ENCODE measurements at places on chromosomes 6 and 20. TPM values are rescaled to one million over a fixed set of nuclear protein-coding genes. Genes with fewer than 3 reads are reported as not detected.

GRCh38 chr6:21908161-21908848, 314.8 kb downstream of the SOX4 start:
- no peak overlapping the region for H3K4me3 ChIP-seq
- DNase-seq, result no peak
- no peak overlapping the region for H3K27ac ChIP-seq
- H3K27me3 ChIP-seq, result no peaks in the 10 kb centered on the region
- no peaks in the 10 kb centered on the region for H3K36me3 ChIP-seq

DNA sequence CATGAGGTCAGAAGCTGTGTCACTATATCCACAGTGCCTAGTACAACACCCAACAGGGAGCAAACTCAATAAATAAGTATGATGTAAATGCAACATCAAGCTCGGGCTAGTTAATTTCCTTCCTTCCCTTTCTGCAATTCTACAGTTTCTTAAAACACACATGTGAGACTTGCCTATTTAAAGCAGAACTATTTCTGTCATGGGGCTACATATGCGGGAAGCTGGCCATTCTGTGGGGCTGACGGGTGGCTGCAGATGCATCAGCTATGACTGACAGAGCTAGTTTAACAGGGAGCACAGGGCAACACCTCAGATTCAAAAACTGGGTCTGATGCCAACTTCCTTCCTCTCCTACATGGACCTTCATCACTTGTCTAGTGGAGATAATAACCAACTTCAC, 118.1 kb upstream of the ENPP5 start:
- no peak overlapping the region for H3K4me3 ChIP-seq
- H3K27ac ChIP-seq, result no peak overlapping the region
- no peaks in the 10 kb centered on the region for H3K27me3 ChIP-seq

DNA sequence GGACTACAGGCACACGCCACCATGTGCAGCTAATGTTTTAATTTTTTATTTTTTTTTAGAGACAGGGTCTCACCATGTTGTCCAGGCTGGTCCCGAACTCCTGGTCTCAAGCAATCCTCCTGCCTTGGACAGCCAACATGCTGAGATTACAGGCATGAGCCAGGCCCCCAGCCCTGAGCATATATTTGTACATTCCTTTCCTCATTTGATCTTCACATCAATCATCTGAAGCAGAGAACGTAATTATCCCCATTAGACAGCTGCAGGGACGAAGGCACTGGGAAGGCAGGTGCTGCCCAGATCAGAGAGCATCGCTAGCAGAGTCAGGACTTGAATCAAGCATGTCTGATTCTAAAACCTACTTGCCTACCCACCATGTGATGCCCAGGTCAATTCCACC, 41.0 kb upstream of the SIRPA start:
- peaks cover 18% of the 10 kb centered on the region for H3K27me3 ChIP-seq
- H3K4me1 ChIP-seq, result no peaks in the 10 kb centered on the region
- no peaks in the 10 kb centered on the region for H3K36me3 ChIP-seq
- no peak overlapping the region for H3K4me3 ChIP-seq
- H3K27ac ChIP-seq, result no peak overlapping the region
- DNase-seq, result no peak

Gene TGM3
- total RNA-seq, result not detected

Gene RIMS4
- not detected for total RNA-seq

DNA sequence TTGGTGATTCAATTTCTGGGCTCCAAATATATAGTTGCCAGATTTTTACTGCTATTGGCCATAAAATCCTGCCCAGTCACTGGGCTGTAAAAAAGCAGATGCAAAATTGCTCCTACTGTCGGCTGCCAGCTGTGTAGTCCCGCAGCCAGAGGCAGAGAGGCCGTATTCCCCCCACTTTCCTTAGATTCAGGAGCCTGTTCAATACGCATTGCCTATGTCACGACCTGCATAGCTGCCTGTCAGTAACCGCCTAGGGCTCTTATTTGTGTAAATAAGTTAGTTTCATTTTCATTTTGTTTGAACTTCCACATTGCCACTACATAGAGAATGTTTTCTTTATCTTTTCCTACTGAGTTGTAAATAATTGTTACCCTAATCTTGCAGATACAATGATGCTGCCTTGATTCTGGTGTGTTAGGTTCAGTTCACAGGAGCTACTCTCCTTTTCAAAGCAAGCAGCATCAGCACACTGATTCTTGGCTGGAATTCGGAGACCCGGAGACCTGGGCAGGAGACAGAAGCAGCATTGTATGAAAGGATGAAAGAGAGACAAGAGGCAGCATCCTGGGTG, 46.0 kb upstream of the UST start:
- H3K27me3 ChIP-seq, result no peaks in the 10 kb centered on the region
- no peaks in the 10 kb centered on the region for H3K36me3 ChIP-seq
- H3K4me3 ChIP-seq, result peak overlapping the region; percentile 45
- H3K27ac ChIP-seq, result peak overlapping the region; percentile 27
- DNase-seq, result peak; percentile 49

DNA sequence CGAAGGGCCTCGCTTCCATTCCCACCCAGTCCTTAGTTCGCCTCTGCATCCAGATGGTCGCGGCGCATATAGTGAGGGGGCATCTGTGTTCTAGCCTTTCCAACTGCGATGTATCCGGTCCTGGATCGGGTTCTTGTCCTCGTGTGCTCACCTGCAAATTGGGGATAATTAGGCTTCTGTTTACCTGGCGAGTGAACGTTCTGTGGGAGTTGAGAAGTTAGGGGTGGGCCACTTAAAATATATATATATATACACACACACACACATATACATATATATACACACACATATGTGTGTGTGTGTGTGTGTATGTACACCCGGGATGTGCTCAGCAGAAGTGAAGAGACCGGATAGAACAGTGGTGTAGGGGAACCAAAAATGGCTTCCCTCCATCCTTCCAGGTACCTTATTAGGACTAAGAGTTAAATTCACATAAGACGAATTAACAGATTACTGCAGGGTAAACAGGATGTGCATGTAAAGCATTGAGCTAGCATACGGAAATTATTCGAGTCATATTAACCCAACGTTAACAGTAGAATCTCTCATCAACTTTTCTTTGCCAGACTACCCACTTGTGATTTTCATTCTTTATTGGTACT, 537 bp downstream of the CSTF1 start:
- peaks cover 2% of the 10 kb centered on the region for H3K4me1 ChIP-seq
- peaks cover 22% of the 10 kb centered on the region for H3K36me3 ChIP-seq
- H3K27me3 ChIP-seq, result no peaks in the 10 kb centered on the region
- DNase-seq, result no peak
- H3K27ac ChIP-seq, result peak overlapping the region; percentile 83
- H3K4me3 ChIP-seq, result peak overlapping the region; percentile 67

DNA sequence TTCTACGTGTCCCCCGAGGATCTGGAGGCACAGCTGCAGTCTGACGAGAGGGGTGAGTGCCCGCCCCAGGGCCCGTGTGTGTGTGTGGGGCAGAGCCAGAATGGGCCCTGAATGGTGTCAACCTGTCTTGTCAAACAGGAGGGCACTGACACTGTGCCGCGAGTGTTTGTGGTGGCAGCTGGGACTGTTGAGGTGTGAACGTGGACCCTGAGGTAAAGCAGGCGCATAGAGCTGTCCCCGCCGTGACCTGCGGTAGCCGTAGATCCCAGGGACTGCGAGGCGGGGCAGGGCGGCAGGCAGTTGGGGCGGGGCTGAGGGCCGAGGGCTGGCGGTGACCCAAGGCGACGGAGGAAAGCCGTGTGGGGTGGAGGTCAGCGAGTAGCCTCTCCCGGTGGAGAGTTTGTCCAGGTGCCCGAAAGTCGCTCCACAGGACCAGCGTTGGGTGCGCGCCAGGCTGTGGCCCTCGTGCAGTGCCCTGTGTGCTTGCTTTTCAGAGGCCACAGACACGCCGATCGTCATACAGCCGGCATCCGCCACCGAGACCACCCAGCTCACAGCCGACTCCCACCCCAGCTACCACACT, 25.2 kb downstream of the UCKL1 start:
- no peak overlapping the region for H3K4me3 ChIP-seq
- no peaks in the 10 kb centered on the region for H3K4me1 ChIP-seq
- peaks cover 73% of the 10 kb centered on the region for H3K36me3 ChIP-seq
- H3K27me3 ChIP-seq, result no peaks in the 10 kb centered on the region
- no peak for DNase-seq

DNA sequence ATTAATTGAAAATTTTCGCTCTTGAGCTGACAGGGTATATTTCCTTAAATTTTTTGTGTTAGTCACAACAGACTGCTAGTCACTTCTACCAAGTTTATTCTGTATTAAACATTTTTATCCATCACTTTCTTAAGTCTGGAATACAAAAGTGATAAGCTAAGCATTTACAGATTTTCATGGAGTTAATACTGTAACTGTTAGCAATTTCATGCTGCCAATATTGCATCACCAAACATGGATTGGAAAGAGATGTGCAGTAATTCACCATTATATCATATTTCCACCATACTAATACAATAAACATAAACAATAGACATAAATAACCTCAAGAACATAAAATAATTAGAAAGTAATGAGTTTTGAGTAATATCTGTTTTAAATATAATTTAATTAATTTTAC, 854.0 kb upstream of the CITED2 start:
- H3K4me1 ChIP-seq, result no peaks in the 10 kb centered on the region
- H3K4me3 ChIP-seq, result no peak overlapping the region
- H3K27ac ChIP-seq, result no peak overlapping the region
- DNase-seq, result no peak
- no peaks in the 10 kb centered on the region for H3K36me3 ChIP-seq

Gene MACROD2
- not detected for total RNA-seq

DNA sequence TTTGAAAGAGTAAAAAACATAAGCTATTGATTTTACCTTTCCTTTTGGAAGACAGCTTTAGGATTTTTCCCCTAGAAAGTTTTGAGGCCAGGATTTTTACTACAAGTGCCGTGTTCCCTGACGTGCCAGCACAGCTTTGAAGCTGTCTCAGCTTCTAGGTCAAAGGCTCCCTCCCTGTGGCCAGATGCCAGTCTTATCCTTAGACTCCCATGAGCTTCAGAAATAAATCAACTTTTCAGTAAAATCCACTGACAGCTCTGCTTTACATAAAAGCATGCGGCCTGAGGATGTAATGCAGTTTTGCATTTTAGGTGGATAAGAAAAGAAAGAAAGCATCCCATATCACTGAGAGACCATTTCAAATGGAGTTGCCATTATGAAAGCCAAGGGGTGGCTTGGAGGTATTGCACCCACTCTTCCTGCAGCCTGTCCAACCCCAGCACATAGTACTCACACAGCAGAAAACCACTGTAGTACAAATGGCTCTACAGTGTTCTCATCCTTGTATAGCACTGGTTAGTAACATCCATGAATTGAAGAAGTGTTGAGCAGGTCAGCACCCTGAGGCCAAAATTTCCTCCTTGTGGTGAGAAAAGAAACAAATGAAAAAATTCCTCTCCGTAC, 15.2 kb upstream of the ATXN1 start:
- peaks cover 3% of the 10 kb centered on the region for H3K4me1 ChIP-seq
- no peaks in the 10 kb centered on the region for H3K36me3 ChIP-seq
- DNase-seq, result no peak

DNA sequence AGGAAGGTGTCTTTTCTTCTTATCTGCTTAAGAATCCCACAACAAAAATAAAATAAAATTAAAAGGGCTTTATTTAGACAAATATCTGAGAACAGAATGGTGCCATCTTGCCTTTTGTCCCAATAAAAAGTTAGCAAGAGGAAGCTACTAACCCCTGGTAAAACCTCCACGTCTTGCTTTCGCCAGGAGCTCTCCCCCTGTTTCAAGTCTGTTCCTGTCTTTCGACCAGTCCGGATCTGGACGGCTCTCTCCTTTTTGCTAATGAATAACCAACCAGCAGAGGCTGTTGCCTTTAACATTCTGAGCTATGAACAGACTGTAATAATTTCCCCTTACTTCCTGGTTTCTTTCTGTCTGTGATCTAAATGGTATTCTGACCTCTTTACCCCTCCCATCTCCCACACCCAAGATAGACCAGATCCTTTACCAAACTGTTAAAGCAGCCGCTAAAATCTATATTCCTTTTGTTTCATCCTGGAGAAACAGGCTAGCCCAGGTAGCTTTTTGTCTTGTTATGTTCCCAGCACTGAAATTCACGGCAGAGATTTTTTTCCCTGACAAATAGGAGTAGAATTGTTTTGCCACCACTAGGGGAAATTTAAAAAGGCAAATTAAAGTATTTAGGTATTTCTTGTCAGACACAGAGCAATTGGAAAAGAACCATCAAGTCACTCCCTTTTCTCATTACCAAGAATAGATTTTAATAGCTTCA, at the start of gene FRK:
TSS of gene FRK (minus strand) at position 320 of the 712 bp plus-strand sequence. CDS start 580 bp downstream, outside the sequence.
- peak within 1 kb of the TSS; percentile 20 for H3K4me3 ChIP-seq
- peak; percentile 24 for DNase-seq
- H3K27ac ChIP-seq, result no peak within 1 kb of the TSS
- H3K27me3 ChIP-seq, result no peaks in the 10 kb centered on the region
- no peaks in the 10 kb centered on the region for H3K36me3 ChIP-seq
- peaks cover 8% of the 10 kb centered on the region for H3K4me1 ChIP-seq

- H3K36me3 ChIP-seq, result 0 out of 2 replicates have a peak, but pooled peaks cover 2% of the 10 kb centered on the region
- H3K27ac ChIP-seq, result no peak overlapping the region
- H3K4me1 ChIP-seq, result no peaks in the 10 kb centered on the region
- no peaks in the 10 kb centered on the region for H3K27me3 ChIP-seq
- H3K4me3 ChIP-seq, result no peak overlapping the region
Observed at GRCh38 chr20:9480066-9480465, 34.3 kb upstream of the LAMP5 start.

- no peak for DNase-seq
- no peak overlapping the region for H3K4me3 ChIP-seq
- no peaks in the 10 kb centered on the region for H3K27me3 ChIP-seq
- no peaks in the 10 kb centered on the region for H3K36me3 ChIP-seq
- no peak overlapping the region for H3K27ac ChIP-seq
Observed at GRCh38 chr6:152848919-152849318, 98.3 kb downstream of the VIP start.

- no peaks in the 10 kb centered on the region for H3K36me3 ChIP-seq
- DNase-seq, result peak; percentile 55
- H3K4me1 ChIP-seq, result peaks cover 10% of the 10 kb centered on the region
- no peaks in the 10 kb centered on the region for H3K27me3 ChIP-seq
- H3K4me3 ChIP-seq, result no peak overlapping the region
- no peak overlapping the region for H3K27ac ChIP-seq
Observed at GRCh38 chr6:156809034-156809433, 31.9 kb downstream of the ARID1B start.

Gene FARS2
- total RNA-seq, result 28.9 TPM

Gene DNMT3B
- total RNA-seq, result 1.3 TPM

- no peak for DNase-seq
- no peaks in the 10 kb centered on the region for H3K27me3 ChIP-seq
- no peak overlapping the region for H3K27ac ChIP-seq
- H3K4me1 ChIP-seq, result no peaks in the 10 kb centered on the region
Observed at GRCh38 chr6:6218759-6219085, 101.7 kb downstream of the F13A1 start.

GRCh38 chr20:41436679-41437078, 70.1 kb upstream of the EMILIN3 start:
- no peaks in the 10 kb centered on the region for H3K27me3 ChIP-seq
- peak; percentile 88 for DNase-seq
- H3K27ac ChIP-seq, result no peak overlapping the region
- peaks cover 4% of the 10 kb centered on the region for H3K4me1 ChIP-seq
- H3K4me3 ChIP-seq, result no peak overlapping the region

GRCh38 chr6:156543431-156543830, 233.7 kb upstream of the ARID1B start:
- no peak for DNase-seq
- no peaks in the 10 kb centered on the region for H3K4me1 ChIP-seq
- H3K36me3 ChIP-seq, result no peaks in the 10 kb centered on the region
- no peak overlapping the region for H3K27ac ChIP-seq
- no peak overlapping the region for H3K4me3 ChIP-seq

GRCh38 chr20:17491041-17491440, 40.1 kb downstream of the BFSP1 start:
- H3K27ac ChIP-seq, result no peak overlapping the region
- H3K4me1 ChIP-seq, result no peaks in the 10 kb centered on the region
- peaks cover 45% of the 10 kb centered on the region for H3K27me3 ChIP-seq
- no peaks in the 10 kb centered on the region for H3K36me3 ChIP-seq
- no peak for DNase-seq

Gene MLIP
- total RNA-seq, result not detected

- no peak for DNase-seq
- H3K4me1 ChIP-seq, result peaks cover 4% of the 10 kb centered on the region
- peaks cover 53% of the 10 kb centered on the region for H3K36me3 ChIP-seq
Observed at GRCh38 chr6:150966786-150967185, 101.3 kb downstream of the MTHFD1L start.

Gene STMND1
- not detected for total RNA-seq

All from IMR-90 (cell line).